ENCODE measurements at places on chromosomes 5 and 9.

DNA sequence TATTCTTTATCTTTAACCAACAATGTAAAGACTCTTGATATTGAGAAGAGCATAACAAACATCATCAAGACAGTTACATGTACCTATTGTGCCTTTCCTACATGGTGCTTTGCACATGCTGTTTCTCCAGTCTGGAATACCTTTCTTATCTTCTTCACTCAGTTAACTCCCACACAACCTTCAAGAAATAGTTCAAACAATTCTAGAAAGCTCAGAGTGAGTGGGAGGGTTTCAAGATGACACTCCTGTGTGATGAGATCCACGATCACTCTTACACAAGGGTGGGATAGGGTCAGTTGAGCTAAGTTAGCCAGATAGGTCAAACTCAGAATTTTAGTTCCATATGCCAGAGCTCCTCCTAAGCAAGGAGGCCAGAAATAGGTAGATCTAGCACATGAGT, 915.5 kb downstream of the NR2F1-AS1 start:
- DNase-seq = no peak

DNA sequence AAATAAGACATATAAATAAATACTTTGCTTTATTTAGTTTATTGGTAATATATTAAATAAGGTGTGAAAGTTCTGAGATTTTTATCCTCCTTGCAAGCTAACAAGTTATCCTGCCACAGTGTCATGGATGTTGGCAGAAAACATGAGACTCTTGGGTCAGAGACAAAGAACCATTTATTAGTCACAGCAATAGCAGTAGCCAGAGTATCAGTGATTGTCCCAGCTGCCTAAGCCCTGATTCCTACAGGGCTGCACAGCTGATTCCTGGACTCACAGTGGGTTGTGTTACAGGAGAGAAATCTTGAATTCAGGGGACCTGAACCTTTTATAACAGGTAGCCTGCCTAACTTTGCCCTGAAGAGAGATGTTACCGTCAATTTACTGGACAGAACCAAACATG, 304.5 kb upstream of the ZNF608 start:
- no peak for DNase-seq

GRCh38 chr5:85278193-85278592, 893.5 kb upstream of the EDIL3 start:
- DNase-seq = no peak

- no peak for DNase-seq
Observed at GRCh38 chr5:83446253-83446947, 25.1 kb upstream of the VCAN start.

DNA sequence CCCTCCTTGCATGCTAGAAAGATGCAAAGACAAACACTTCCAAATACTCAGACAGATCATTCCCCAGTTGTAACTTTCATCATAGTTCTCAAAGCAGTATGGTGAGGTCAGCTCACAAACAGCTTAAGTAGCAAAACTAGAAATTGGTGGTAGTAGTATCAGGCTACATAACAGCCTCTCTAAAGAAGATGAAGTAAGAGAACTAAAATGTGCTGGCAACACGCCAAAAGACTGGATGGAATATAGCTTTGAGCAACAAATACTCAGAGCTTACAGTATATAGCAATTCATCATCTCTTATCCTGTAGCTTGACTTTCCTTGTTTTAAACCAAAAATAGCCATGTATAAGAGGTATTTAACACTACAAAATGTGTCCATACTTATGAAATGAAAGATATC, 7.5 kb downstream of the PFDN1 start:
- DNase-seq = no peak

DNA sequence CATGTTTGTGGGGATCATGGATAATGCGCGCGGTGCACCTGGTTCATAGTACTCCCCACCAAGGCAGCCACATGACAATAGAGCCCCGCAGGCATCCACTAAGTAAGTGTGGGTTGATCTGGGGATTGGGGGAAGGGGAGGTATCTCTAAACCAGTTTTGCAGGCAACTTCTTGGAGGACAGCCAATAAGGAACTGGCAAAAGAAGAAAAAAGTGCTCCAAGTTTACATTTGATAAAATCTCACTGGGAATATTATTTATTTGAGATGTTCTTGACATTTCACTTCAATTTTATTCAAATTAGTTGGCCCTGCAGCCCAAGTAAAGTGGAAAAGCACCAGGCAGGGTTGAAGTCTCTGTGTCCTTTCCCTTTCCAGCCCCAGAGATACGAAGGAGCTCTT, 8.5 kb downstream of the FBP1 start:
- no peak for DNase-seq

All from NCI-H2081 treated with DMSO at 0.1 percent for 48 hours (cell line).